ENCODE measurements at places on chromosomes 5 and 9.

DNA sequence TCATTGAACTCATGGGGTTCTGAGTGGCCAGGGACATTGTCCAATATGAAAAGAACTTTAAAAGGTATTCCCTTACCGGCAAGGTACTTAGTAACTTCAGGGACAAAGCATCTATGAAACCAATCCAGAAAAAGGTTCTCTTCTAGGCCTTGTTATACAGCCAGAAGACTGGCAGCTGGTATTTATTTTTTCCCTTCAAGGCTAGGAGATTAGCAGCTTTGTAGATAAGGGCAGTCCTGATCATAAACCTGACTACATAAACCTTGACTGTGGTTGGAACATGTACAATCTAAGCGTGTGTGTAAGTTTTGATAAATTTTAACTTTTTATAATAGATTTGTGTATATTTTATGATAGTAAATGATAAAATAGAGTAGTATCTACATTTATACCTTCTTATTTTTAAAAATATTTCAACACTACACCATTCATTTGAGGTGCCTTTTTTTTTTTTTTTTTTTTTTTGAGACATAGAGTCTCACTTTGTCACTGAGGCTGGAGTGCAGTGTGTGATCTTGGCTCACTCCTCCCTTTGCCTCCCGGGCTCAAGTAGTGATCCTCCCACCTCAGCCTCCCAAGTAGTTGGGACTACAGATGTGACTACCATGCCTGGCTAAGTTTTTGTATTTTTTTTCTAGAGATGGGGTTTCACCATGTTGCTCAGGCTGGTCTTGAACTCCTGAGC lies 24.5 kb downstream of the RANBP17 start:
- DNase-seq, result no peak

- DNase-seq, result no peak
Measured at GRCh38 chr9:109230277-109230676, 63.2 kb upstream of the FRRS1L start.

DNA sequence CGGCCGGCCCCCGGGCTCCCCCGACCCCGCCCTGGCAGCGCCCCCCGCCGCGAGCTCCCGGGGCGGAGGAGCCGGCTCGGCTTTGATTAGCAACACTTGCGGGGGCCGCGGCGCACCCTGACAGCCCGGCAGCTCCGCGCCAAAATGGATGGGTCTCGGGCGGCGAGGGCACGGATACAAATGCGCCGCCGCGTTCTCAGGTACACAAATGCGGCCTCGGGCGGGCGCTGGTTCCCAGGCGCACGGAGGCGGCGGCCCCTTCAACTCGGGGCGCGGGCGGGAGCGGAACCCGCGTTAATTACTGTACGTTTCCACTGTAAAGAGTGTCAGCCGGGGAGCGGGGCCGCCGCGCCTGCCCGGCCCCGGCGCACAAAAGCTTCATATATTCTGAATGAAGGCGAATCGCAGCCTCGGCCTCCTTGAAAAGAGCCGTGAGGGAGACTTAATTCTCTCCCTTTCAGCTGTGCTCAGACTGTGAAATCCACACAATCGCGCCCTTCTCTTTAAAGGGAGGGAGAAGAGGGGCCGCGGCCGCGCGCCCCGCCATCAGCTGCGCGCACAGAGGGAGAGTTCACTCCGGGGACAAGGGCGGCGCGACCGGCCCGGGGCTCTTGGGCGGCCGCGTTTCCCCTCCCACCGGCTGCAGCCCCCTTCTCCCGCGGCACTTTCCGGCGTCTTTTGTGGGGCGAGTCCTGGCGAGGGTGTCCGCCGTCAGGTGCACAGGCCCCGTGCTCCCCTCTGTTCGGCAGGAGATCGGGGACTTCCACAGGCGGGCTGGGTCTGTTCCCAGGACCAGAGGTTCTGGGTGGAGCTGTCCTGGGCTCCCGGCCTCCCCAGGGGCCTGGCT lies 27.0 kb downstream of the MSX2 start:
- no peak for DNase-seq

DNA sequence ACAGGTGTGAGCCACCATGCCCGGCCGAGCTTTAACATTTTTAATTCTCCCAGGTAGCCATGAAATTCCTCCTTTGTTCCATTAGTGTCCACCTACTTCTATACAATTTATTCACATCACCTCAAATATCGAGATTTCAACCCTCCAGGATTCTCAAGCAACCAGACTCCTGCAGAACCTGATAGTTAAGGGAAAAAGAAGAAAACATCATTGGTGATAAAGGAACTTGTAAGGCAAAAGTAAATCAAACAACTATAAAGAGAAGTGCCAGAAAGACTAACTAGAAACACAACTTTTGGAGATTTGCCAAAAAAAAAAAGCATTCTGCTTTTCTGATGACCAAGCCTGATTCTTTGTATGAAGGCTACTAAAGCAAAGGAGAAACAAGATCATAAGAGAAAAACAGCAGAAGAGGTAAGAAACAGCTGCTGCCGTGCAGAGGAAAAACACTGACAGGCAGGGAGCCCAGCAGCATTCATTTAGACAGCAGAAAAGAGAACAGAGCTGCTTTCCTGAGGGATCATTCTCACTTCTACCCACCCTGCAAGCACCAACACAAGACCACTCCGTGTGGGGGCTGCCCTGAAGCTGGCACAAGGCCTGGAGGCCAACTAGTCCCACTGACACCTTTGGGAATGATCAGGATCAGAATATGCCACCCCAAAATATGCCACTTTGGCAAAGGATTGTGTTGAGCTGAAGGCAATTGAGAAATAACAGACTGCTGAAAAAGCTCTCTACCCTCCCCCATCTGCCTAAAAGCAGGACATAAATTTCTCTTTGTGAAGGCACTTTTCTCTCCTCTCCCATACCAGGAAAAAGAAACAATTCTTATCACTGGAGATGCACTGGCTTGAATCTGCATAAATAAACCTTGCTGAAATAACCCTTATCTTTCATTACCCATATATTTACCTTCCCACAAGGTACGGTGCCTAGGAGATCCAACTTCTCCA lies 75.1 kb downstream of the ALDH7A1 start:
- peak; percentile 34 for DNase-seq

- no peak for DNase-seq
Measured at GRCh38 chr5:53969176-53969730, 341.1 kb downstream of the ARL15 start.

GRCh38 chr5:109866051-109866450 lies 176.3 kb downstream of the MAN2A1 start:
- DNase-seq, result no peak

DNA sequence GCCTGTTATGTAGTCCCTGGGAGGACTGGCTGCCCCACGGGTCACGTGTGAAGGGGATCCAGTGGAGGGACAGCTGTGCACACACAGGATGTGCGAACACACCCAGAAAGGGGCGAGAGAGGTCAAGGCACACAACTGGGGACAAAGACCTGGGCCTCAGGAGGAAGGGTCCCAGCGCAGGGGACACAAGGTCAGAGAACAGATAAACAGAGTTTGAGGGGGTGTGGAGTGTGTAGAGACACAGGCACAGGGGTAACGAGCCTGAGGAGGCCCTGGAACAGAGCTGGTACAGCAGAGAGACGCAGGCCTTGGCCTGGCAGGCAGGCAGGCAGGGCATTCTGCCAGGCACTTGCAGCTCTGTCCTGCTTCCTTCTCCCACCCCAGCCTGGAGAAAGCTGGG lies 14.8 kb upstream of the PSMD5 start:
- no peak for DNase-seq

- peak; percentile 91 for DNase-seq
Measured at GRCh38 chr5:373710-374602, 52.4 kb downstream of the AHRR start.
